CD4-positive, alpha-beta T cell treated with Interleukin-21 for 1 hour (primary cell): ENCODE measurements at places on chromosomes 7 and 10.

GRCh38 chr7:150370612-150371071, 2.0 kb downstream of the REPIN1 start:
- no peak for DNase-seq

GRCh38 chr7:98774884-98775283, 94.9 kb downstream of the TMEM130 start:
- DNase-seq = no peak

DNA sequence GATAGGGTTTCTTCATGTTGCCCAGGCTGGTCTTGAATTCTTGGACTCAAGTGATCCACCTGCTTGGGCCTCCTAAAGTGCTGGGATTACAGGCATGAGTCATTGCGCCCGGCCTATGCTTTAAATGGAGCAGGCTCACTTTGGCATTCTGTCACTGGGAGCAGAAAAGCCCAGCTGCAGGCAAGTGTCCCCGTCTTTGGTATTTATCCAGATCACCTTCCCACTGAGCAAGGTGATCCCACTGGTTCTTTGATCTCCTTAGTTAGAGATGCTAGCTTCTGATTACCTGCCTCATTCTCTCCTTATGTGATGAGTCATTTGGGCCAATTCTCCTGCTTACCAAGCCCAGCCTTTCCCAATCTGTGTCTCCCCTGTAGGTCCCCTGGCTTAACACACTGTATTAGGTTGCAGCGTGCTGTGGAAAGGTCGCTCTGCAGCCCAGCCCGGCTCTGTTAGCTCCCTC, 39.3 kb downstream of the SPDYE5 start:
- DNase-seq = no peak

GRCh38 chr7:41319581-41319980, 383.3 kb downstream of the INHBA start:
- DNase-seq = no peak

DNA sequence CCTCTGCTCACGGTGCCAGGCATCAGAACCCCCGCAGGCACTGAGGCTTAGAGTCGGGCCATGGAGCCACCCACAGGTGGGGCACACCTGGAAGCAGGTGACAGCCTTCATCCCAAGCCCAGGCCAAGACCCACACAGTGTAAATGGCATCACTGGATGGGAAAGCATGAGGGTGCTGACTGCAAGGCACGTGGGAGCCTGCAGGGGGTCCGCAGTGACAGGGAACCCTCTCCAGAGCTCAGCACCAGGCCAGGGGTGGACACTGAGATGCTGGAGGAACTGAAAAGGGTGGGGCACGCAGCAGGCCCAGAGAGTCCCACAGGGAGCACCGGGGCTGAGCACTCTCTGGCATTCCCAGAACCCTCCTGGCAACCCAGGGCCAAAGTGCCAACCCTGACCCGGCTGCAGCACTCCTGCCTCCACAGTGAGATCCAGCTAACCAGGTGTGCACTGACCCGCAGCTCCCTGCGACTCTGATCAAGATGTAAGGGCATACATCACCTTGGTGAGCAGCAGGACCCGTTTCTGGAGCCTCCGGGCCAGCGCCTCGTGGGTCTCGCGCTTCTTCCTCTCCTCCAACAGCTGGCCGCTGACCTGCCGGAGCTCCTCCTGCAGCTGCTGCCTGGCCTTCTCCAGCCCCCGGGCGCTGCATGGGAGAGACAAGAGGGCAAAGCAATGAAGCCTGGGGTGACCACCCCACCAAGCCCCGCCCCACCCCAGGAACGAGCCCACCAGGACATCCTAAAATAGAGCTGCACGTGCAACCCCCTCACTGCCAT, 163.9 kb downstream of the MAD1L1 start:
- no peak for DNase-seq

- DNase-seq = no peak
Measured at GRCh38 chr10:80753612-80754011, 215.9 kb downstream of the SH2D4B start.

DNA sequence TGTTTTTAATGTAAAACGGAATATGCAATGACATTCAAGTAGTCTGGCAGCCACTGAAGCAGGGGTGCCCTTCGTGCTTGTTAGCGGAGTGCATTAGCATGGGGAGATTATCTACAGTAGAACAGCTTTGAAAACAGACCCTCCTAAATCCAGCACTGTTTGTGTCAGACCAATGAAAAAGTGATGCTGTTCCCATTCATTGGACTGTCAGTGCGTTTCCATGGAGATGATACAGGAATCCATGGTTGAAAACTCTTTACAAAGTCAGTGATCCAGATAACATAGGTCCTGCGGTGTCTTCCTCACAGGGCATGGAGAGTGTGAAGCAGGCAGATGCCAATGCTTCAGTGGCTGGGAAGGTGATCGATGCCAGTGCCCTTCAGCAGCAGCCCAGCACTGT, 73.6 kb downstream of the ITGB8 start:
- DNase-seq = no peak

DNA sequence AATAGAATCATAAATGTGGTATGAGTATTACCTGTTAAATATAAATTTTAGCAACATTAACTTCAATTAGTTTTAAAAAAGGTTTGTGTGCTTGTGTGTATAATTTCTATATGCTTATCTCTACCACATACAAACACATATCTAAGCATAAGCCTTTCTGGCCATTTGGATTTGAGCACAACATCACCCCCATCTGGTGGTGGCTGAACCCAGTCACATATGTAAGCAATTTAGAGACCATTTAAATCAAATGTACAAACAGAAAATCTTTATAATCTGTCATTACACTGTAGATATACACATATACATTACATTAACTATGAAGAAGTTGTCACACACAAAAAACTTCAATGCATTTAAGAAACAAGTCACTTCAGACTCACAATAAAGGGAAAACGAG, 31.7 kb downstream of the GPR22 start:
- peak; percentile 29 for DNase-seq
